H1 (cell line): ENCODE measurements at places on chromosomes 12 and 14. TPM values are rescaled to one million over a fixed set of nuclear protein-coding genes. Genes with fewer than 3 reads are reported as not detected.

DNA sequence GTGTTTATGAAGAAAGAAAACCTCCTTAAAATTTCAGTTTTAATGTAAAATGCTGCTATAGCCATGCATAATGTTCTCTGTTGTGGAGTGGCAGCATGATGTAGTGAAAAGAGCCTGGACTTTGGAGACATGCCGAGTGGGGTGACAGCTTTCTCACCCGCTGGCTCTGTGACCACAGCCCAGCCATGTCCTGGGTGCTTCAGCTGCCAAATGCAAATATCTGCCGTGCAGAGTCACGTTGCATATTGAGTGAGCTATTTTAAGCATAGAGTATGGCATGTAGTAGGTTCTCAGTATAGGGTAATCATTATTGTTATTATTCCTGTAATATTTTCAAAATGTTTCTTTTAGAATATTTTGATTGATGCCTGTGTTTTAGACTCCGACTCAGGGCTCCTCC lies 15.5 kb upstream of the TCTN2 start:
- no peak for DNase-seq

GRCh38 chr12:102625819-102626218 lies 145.5 kb upstream of the IGF1 start:
- no peak for DNase-seq

DNA sequence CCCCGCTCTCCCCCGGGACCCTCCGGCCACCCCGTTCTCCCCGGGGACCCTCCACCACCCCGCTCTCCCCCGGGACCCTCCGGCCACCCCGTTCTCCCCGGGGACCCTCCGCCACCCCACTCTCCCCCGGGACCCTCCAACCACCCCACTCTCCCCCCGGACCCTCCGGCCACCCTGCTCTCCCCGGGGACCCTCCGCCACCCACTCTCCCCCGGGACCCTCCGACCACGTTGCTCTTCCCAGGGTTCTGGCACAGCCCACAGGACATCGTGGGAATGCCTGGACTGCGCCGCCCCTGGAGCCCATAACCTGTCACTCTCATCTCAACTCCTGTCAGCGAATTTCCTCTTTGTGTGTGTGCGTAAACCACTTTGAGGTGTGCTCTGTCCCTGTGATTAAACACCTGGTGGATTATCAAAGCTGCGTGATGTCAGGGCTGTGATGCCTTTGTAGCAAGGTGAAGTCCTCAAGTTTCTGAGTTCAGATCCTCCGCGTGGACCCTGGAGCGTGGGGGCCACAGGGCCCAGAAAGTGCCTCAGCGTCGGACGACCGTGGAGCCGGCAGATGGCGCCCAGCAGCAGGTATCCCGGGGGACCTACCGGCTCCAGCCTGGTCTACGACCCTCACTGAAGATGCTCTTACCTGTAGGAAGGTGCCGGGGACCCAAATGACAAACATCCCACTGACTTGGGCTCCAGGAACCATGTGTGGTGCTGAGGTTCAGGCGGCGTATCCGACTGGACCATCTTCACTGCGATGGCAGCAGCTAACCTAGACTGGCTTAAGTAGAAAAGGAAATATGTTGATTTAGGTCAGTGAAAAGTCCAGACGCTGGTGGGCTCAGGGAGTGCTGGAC lies 63.2 kb upstream of the GALNT9 start:
- no peak for DNase-seq

Gene PLEK2
- 2.1 and 2.9 TPM in 2 replicates for total RNA-seq

Gene TAS2R46
- total RNA-seq: 0.48 TPM in 1 of 2 replicates, not detected in the other
